ENCODE measurements at places on chromosomes 1 and 21.

DNA sequence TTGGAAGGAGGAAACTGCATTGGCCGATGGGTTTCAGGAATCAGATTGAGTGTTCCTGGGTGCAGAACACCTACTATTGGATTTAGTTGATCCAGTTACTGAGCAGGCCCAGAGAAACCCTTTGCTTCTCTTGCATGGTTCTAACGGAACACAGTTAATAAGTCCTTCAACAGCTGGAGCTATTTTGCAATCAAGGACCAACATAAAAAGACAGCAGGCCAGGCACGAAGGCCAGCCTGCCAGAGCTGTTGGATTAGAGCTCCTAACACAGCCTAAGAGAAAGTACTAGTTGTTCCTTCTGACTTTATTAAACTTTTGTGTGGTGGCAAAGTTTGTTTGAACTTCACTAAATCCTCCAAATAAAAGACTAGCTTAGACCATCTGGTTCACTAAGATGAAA, 148.0 kb upstream of the LMO4 start:
- no peak for DNase-seq

DNA sequence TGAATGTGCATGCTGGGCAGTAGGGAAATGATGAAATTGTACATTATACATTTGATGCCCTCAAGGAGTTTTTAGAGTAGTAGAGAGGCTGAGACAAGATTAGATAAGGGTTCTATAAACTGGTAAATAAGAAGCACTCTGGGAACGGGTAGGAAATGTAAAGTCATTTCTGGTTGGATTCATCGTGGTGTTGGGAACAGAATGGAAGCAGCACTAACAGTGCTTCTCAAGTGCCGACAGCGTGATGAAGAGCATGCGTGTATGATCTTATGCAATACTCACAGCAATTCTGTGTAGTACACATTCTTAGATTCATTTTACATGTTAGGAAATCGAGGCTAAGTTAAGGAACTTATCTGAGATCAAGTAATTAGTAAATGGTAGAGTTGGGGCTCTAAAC, 45.9 kb downstream of the GPR88 start:
- no peak for DNase-seq

DNA sequence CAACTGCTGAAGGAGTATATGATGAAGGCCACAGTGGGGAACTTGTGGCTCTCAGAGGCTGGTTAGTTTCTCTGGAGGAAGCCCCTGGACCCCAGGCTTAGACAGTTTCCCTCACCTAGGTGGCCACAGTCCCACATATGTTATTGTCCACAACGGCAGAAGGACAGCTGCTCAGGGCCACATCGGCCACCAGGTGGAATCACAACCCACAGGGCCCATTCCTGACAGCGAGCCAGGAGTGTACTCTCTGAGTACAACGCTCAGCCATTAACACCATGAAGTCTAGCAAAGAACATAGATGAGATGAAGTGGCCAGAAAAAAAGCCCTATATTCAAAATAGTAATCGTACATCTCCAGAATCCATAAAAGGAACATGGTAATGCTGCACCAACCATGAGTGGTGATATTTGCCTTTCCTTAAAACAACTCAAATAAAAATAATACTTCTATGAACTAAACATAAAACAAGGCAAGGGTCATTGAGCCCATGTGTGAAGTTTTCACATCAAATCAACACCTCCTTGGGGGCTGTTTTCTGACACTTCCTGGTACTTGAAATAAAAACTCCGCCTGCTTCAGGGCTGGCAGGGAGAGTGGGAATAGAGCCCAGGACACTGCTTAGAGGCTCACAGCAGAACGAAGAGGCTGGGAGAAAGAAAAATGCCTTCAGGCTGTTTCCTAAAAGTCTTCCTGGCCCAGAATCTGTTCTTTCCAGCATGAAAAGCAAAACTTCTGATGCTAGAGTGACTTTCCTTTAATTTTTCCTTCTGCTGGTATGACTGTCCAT, 383.3 kb downstream of the HHAT start:
- no peak for DNase-seq

GRCh38 chr1:36822648-36823047, 211.7 kb downstream of the GRIK3 start:
- no peak for DNase-seq

DNA sequence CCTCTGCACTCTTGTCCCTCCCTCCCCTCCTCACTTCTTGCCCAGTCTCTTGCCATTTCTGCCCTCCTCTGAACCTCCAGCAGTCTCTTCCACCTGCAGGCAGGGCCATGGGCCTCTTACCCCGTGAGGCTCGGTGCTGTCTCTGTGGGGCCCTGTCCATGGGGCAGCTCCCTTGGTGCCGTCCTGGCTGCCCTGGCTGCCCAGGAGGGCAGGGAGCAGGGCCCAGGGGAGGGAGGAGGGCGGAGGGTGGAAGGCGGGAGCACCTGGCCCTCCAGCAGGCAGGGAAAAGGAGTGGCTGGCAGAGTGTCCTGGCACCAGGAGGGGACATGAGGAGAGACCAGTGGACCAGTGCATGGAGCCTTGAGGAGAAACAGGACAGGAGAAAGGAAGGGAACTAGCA, at the start of gene RORC:
Gene RORC, minus strand, starts transcription at position 198 of the 400 bp plus-strand sequence. Its CDS starts 38 bp downstream, at position 160.
- no peak for DNase-seq

DNA sequence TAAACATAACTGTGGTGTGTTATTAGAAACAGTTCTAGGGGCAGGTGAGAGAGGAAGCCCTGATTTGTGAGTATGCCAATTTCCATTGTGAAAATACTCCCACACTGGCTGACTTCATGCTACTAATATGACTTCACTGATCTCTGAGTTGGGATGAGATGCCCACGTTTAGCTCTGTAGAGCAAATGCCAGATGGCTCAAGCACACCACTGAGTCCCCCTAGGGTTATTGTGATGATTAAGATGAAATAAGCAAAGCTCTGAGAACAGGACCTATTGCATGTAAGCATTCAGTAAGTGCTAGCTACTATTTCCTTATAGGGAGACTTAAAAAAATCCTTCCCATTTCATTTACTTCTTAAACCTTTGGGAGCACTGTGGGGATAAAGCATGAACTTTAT, 117.6 kb downstream of the CENPF start:
- no peak for DNase-seq

GRCh38 chr1:19113697-19114092, 96.4 kb downstream of the UBR4 start:
- peak; percentile 58 for DNase-seq

- no peak for DNase-seq
These were observed 186.0 kb downstream of the PSMG1 start for GRCh38 chr21:38997051-38997842.

DNA sequence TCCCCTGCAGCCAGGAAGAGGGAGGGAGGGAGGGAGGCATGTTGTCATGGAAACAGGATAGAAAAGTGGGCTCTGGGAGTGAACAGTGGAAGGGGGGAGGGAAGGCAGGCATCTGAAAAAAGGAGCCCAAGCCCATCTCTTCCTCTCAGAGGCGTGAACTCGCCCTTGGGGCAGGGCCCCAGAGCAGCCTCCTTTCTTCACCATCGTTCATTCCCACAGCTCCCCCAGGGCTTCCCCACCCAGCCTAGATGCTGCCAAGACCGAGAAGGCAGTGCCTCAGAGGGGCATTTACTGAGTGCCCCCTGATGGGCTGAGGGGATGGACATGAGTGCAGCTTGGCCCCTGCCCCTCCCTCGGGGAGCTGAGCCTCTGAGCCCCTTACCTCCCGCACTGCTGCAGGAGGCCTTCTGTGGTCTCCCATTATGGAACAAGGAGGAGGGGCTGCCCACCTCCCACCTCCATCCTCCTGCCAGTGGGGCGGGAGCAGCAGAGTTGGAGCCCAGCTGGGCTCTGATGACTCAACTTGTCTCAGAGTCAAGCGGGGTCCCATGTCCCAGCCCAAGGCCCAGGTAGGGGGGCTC, 39.1 kb upstream of the KIF21B start:
- no peak for DNase-seq

Measured in Caco-2 (cell line).